ENCODE measurements at places on chromosomes 2 and 18. TPM values are rescaled to one million over a fixed set of nuclear protein-coding genes. Genes with fewer than 3 reads are reported as not detected.

MARS2 gene
- 16.0 TPM for total RNA-seq

DNA sequence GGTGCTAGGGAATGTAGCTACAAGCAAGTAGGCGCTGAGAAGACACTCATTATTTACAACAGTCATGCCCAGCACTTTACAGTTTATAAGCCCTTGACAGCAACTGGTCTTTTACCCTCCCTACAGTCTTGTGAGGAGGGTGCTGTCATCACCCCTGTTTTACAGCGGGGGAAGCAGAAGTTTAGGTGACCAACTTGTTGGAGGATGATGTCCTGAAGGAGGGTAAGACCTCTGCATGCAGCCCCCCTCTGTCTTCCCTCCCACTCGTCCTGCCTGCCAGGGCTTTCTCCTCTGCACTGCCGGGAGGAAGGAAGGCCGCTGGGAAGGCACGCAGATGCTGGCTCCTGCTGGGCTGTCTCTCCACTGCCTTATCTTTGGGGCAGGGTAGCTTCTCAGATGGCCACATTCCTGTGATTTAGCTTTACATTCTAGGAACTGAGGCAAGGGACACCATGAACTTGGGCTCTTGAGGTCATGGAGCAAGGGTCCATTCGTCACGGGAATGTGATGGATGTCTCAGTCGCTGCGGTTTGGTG lies 972 bp downstream of the IL1R1 start:
- H3K27me3 ChIP-seq = peaks cover 25% of the 10 kb centered on the region
- no peak overlapping the region for H3K27ac ChIP-seq
- peaks cover 14% of the 10 kb centered on the region for H3K4me1 ChIP-seq
- peaks cover 17% of the 10 kb centered on the region for H3K36me3 ChIP-seq

DNA sequence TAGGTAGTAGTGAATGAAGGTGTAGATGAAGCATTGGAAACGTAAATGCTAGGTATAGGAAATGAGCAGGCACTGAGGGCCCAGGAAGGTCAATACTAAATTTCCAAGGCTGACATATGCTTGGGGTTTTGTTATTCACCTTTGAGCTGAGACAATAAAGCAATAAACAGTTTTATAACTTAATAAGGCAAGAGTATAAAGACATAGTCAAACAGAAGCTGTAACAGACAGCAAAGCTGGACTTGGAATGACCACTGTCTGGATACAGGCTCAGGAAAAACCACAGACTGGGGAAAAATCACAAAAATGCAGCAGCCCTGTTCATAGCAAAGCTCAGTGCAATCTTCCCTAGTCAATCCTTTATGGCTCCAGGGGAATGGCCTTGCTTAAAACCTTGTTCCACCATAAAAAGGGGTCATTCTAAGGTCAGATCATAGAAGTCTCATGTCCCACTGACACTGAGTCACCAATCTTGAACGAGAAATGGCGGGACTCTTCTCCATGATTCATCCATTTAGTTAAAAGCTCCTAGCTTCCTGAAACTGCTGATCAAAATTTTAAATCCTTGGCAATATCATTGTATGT lies 493.3 kb downstream of the CMPK2 start:
- no peaks in the 10 kb centered on the region for H3K4me1 ChIP-seq
- no peak overlapping the region for H3K27ac ChIP-seq

UGT1A8 gene
- total RNA-seq = not detected

- no peak overlapping the region for H3K27ac ChIP-seq
- H3K4me3 ChIP-seq = no peak overlapping the region
- DNase-seq = no peak
- peaks cover 2% of the 10 kb centered on the region for H3K4me1 ChIP-seq
- H3K27me3 ChIP-seq = peaks cover 11% of the 10 kb centered on the region
Measured at GRCh38 chr2:120702801-120703200, 32.9 kb upstream of the GLI2 start.

GRCh38 chr2:96523659-96524481 lies 12.7 kb upstream of the ARID5A start:
- H3K4me3 ChIP-seq = peak overlapping the region; percentile 49
- H3K27ac ChIP-seq = peak overlapping the region; percentile 51
- peaks cover 2% of the 10 kb centered on the region for H3K27me3 ChIP-seq
- peaks cover 48% of the 10 kb centered on the region for H3K4me1 ChIP-seq
- no peaks in the 10 kb centered on the region for H3K36me3 ChIP-seq

Data from activated naive CD8-positive, alpha-beta T cell treated with anti-CD3 and anti-CD28 coated beads, Interleukin-2, amount 10 ng/mL, durations not matched to agents 7 days and 5 days (primary cell).